ENCODE measurements at places on chromosomes 7 and 10.

DNA sequence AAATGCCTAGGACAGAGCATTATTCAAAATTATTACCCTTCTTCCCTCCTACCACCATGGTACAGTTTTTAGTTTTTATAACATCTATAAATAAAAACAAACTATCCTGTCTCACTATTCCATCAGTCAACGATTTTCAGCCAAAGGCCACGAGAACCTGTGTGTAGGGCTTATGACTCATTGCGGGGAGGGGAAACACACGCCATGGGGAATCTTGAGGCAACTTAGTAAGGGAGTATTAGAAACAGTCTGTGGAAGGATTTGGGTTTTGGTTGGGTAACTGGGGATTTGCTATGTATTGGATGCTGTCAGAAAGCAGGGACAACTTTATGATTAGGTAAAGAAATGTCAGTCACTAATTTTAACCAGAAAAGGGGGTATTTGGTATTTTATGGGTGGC, 14.7 kb downstream of the GPR141 start:
- no peak for DNase-seq

- no peak for DNase-seq
Measured at GRCh38 chr7:95609277-95609971, 13.1 kb upstream of the PDK4 start.

DNA sequence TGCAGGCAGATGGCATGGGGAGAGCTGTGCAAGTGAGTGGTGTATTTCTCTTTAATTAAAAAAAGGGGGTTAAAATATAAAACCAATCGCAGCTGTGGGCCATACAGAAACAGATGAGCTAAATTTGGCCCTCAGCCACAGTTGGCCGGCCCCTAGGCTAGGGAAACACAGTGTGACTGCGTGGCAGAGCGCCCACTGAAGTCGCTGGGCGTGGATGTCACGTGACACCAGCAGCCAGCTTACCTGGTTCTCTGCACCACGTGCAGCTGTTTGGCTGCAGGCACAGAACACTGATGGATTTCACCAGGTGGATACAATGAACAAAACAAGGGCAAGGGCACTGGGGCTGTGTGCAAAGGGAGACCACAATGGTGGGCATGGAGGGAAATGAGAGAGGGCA, 119.3 kb upstream of the ZNF746 start:
- no peak for DNase-seq

DNA sequence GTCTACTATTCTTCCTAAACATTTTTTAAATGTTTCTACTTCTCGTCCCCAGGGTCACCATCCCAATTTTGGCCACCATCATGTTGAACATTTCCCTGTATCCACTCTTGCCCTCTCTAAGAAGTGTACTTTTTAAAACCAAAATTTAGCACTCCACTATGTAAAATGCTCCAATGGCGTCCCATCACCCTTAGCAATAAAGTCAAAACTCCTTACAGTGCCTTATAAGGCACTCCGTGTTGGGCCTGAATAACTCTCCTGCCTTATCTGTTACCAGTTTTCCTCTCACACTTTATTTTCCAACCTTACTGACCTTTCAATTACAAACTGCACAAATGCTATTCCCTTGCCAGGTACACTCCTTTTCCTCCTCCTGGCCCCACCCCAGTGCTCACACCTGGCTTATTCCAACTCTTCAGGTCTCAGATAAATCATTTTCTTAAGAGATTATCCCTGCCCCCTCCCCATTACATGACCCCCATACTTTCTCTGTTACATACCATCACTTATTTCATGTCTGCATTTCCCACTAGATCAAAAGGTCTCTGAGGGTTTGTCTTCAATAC, 1.3 kb downstream of the TMEM168 start:
- DNase-seq = no peak

DNA sequence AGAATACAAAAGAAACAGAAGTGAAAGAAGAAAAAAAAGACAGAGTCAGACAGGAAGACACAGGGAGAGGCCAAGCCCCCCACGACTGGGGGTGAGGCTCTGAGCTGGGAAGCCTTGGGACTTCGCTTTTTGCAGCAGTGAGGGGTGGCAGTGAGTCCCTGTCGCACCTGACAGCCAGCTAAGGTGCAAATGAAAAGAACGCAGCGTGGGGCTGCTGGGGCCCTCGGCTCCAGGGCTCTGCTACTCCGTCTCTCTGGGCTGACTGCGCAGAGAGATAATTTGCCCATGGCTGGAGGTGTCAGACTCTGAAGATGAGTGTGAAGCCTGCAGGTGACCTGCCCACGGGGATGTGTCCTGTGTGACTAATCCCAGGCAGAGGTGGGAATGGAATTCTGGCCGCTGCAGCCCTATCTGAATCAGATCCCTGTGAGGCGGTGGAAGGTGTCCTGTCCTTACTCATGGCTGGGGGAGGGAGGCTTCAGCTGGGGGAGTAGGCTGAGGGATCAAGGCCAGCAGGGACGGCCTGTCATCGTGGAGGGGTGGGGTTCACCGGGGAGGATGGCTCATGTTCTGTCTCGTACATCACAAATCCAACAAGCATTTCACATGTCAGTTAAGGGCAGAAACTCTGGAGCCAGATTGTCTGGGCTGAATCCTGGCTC, 96.4 kb downstream of the SLIT1 start:
- no peak for DNase-seq

- no peak for DNase-seq
Measured at GRCh38 chr10:24645784-24646183, 77.9 kb downstream of the ARHGAP21 start.

GRCh38 chr7:73822319-73823173, 8.2 kb upstream of the CLDN4 start:
- DNase-seq = no peak

GRCh38 chr10:5234106-5234860, 37.6 kb downstream of the AKR1C4 start:
- no peak for DNase-seq

GRCh38 chr10:94443047-94443446, 40.7 kb downstream of the TBC1D12 start:
- DNase-seq = no peak

GRCh38 chr10:48452879-48453412, 146.5 kb downstream of the MAPK8 start:
- no peak for DNase-seq

DNA sequence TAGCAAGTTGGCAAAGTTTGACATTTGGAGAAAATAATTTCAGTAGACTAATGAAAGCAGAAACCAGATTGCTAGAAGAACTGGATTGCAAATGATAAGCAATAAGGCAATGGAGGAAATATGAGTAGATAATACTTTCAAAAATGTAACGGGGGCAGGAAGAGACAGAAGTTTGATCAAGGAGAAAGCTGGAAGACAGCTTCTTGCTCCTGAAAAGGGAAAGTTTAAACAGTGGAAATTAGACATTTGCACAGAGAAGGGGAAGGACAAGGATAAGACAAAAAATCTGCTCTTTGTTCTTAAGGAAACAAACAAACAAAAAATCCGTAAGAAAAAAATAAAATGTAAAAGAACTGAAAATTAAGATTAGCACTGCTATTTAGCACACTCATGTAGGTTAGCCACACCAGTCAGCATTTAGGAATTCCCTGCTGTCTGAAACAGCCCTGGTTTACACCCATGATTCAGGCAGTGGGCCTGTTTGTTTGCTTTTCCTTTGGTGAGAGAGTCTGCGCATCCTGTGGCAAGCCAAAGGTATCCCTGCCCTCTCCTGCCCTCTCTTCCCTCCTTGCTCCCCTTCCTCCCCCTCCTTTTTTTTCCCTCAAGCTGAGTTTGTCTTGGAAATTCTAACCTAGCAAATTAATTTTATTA, 104.3 kb upstream of the CAV2 start:
- DNase-seq = no peak

GRCh38 chr10:21673668-21674067, 139.6 kb downstream of the MLLT10 start:
- no peak for DNase-seq

DNA sequence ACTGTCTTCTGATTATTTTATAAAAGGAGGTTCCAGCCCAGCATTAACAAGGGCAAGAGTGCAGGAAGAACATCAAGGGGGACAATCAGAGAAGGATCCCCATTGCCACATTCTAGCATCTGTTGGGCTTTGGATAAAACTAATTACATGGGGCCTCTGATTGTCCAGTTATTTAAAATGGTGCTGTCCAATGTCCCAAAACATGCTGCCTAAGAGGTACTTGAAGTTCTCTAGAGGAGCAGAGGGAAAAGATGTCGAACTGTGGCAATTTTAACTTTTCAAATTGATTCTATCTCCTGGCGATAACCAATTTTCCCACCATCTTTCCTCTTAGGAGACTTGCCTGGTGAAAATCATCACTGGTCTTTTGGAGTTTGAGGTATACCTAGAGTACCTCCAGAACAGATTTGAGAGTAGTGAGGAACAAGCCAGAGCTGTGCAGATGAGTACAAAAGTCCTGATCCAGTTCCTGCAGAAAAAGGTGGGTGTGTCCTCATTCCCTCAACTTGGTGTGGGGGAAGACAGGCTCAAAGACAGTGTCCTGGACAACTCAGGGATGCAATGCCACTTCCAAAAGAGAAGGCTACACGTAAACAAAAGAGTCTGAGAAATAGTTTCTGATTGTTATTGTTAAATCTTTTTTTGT, 2.3 kb downstream of the IL6 start:
- DNase-seq = no peak

DNA sequence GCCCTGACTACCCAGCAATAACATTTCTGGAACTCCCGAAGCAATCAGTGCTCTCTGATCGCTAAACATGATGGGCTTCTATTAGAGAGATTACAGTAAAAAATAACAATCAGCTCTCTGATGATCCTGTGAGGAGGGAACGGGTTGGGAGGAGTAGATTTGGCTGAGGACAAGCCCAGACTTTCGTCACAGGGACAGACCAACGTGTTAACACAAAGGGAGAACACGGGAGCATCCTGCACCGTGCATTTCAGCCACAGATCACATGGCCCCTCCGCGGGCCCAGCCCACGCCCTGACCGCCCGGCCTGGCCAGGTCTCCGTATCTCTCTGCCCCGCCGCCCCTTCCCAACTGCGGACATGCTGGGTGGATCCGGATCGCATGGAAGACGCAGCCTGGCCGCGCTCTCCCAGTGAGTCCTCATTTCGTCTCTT, 95.0 kb upstream of the AGBL3 start:
- DNase-seq = no peak

- no peak for DNase-seq
Measured at GRCh38 chr7:110187877-110188554, 902.9 kb upstream of the LRRN3 start.

GRCh38 chr7:98186452-98187137, 24.6 kb upstream of the BHLHA15 start:
- DNase-seq = no peak

GRCh38 chr7:64874114-64874513, 29.0 kb upstream of the ZNF273 start:
- DNase-seq = no peak

DNA sequence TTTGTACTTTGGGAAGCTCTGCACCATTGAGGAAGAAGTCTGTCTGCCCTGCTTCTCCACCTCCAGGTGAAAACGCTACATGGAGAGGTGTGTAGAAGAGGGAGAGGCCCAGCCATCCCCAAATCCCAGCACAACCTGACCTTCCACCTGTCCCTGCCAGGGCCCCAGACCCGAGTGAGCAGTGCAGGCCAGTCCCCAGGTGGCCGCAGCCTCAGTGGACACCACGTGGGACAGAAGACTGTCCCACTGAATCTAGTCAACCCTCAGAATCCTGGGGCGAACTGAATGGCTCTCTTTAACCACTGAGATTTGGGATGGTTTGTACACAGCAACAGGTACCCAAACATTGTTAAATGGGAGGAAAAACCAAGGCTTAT, 29.9 kb upstream of the GALNTL5 start:
- DNase-seq = no peak

- DNase-seq = no peak
Measured at GRCh38 chr7:155038335-155038734, 31.8 kb upstream of the HTR5A start.

DNA sequence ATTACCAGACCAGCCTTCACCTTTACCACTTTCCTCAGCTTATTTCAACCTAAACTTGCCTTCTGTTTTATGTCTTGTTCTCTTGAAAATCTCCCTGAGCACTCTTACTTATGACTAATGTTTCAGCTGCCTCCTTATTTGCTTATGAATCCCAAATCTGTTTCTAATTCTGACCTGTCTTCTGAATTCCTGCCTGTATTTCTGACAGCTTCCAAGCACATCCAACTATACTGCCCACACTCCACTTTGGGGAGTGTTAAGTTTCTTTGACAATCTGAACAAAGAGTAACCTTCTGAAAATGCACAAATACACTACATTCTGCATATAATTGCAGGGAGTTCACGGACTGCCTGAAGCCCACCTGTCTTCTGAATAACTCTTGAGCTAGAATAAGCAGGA, 48.7 kb downstream of the ARMC3 start:
- no peak for DNase-seq

DNA sequence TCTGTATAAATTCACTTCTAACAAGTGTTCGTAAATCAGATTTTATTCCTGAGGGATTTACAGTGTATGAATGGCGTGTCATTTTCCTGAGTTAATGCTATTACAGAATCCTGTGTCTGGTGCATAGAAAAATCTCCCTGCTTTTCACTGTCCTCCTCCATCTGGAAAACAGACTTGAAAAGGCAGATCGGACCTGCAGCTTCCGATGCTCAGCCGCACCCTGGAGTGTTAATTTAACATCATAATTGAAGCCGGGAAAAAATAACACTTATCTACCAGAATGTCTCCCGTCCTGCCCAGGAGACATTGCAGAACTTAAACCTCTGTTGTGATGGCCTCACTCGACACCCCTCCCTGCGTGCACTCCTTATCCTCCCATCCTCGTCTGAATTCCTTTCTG, 442.1 kb upstream of the FOXK1 start:
- no peak for DNase-seq

DNA sequence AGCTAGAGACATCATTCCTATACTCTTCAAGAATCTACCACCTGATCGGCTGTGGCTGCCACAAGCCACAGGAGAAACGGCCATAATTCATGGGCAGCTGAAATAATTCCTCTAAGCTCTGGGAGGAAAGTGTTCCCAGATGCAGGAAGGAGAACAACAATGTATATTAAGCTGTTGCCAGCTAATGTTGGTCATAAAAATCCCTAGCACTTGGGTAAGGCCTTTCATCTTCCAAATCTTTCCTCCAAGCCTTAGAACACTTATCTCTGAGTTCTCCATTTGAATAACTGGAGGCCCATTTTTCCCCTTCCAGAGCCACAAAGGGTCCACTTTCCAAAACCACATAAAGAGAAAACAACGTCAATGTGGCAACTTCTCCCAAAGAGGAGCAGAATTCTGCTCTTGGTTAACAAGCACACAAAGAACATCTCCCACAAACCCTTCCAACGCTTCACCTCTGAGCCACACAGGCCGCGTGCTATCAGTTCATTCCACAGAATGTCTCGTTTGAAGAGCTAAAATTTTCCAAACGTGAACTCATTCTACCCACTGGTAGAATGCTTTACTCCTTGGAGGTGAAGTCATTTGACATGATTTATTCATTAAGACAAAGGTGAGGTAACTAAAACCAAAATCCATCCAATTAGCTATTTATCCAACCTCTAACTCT, 11.2 kb downstream of the KCNMA1 start:
- no peak for DNase-seq

GRCh38 chr7:86747698-86748097, 104.0 kb downstream of the GRM3 start:
- DNase-seq = no peak

GRCh38 chr7:88309819-88310218, 3.1 kb upstream of the STEAP4 start:
- no peak for DNase-seq

- no peak for DNase-seq
Measured at GRCh38 chr7:148521271-148521670, 69.3 kb upstream of the C7orf33 start.

All from CD4-positive, alpha-beta T cell treated with Interleukin-1 beta for 1 hour (primary cell).